ENCODE measurements at places on chromosomes 7 and 10. TPM values are rescaled to one million over a fixed set of nuclear protein-coding genes. Genes with fewer than 3 reads are reported as not detected.

CADPS2 gene
- 10.0 TPM for total RNA-seq

- H3K36me3 ChIP-seq = no peaks in the 10 kb centered on the region
- H3K27me3 ChIP-seq = no peaks in the 10 kb centered on the region
- peaks cover 2% of the 10 kb centered on the region for H3K4me1 ChIP-seq
- no peak for DNase-seq
Measured at GRCh38 chr7:30166841-30167235, 32.1 kb downstream of the MTURN start.

- H3K36me3 ChIP-seq = no peaks in the 10 kb centered on the region
- no peak overlapping the region for H3K4me3 ChIP-seq
- H3K27me3 ChIP-seq = no peaks in the 10 kb centered on the region
- no peak for DNase-seq
- H3K27ac ChIP-seq = no peak overlapping the region
- peaks cover 4% of the 10 kb centered on the region for H3K4me1 ChIP-seq
Measured at GRCh38 chr7:15326044-15326644, 235.7 kb downstream of the AGMO start.

DNA sequence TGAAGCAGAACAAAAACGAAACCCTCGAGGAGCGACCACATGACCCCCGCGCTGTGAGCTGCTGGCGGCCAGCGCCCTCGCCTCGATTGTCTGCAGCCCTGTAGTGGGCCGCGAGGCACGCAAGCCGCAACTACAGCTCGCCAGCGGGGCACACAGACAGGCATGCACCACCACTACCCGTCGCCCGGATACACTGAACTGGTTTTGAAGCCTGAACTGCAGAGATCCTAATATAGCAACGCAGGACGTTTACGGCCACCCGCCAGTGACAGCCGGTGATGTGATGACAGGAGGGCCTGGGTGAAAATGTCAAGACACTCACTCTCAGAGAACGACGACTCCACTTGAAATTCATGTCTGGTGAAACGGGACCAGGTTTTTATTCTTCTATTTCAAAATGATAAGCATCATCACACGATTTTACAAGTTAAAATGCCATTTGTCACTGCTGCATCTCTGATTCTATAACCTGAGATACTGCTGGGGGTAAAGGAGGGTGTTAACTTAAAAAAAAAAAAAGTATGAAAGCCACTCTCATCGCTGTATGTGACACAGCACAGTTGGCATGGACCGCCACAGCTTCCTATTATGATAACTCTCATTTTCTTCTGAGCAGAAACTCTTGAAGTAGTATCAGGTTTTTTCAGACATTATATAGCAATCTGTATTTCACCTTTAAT is 120.3 kb upstream of the DIP2C start:
- no peak overlapping the region for H3K4me3 ChIP-seq
- no peaks in the 10 kb centered on the region for H3K27me3 ChIP-seq
- no peak overlapping the region for H3K27ac ChIP-seq
- no peaks in the 10 kb centered on the region for H3K4me1 ChIP-seq
- H3K36me3 ChIP-seq = peaks cover 52% of the 10 kb centered on the region
- DNase-seq = no peak

Data from sigmoid colon (tissue), 7 donors.